ENCODE measurements at places on chromosomes 3 and 15.

- no peak for DNase-seq
These were observed 40.9 kb downstream of the SEMA3G start for GRCh38 chr3:52403955-52404354.

DNA sequence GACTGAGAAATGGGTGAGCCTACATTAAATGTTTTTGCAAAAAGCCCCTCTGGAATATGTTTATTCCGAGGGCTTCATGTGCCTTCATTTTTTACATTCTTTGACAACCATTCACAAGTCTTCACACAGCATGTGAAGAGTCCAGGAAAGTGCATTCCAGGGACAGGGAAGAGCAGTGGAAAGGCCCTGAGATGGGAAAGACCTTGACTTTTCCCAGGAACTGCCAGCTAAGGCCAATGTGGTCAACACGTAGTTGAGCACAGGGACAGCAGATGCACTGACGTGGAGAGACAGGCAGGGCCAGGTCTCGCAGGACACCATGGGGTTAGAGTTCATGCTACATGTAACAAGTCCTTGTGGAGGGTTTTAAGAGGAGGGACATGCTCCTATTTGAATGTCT is 21.7 kb downstream of the SSR3 start:
- no peak for DNase-seq

DNA sequence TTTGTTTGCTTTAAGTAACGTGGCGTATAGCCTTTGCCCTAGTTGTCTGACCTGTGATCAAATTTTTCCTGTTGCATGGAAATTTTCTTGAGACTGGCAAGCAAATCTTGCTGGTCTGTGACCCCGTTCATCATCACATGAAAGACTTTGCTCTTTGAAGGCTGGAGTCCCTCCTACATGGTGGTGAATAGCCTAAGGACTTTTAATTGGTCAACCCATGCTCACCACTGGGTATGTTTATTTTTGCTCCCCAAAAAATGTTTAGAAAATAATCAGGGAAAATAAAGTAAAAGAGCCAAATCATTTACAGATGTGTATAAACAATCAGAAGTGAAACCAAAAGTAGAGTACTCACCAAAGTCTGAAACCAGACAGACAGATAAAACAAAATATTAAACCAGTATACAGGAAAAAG is 1075.3 kb upstream of the ALCAM start:
- no peak for DNase-seq

DNA sequence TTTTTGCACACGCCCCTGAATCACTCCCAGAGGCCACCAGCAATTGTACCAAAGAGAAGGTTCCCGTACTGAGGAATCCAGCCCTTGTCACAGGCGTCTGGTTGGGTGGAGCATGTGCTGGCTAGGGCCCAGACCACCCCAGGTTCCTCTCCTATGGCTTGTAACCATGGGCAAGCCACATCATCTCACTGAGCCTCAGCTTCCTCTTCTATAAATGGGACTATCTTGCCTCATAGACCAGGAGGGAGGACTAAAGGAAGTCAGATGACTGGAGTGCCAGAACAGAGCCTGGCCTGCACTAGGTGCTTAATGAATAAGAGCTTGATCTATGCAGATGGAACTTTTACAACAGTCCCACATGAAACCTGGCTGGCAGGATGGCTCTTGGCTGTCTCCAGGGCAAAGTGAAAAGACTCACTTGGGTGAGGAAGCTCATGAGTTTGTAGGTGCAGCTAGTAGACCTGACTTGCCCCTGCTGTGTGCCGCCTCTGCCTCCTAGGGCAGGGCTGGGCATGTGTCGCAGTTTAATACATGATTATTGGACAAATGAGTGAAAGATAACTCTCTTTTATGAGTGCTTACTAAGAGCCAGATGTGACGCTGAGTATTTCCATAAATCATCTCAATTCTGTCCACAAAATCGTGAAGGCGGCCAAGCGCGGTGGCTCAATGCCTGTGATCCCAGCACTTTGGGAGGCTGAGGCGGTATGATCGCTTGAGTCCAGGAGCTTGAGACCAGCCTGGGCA is 29.3 kb downstream of the CTSH start:
- no peak for DNase-seq

- peak; percentile 19 for DNase-seq
These were observed 43.6 kb upstream of the KY start for GRCh38 chr3:134694466-134694865.

DNA sequence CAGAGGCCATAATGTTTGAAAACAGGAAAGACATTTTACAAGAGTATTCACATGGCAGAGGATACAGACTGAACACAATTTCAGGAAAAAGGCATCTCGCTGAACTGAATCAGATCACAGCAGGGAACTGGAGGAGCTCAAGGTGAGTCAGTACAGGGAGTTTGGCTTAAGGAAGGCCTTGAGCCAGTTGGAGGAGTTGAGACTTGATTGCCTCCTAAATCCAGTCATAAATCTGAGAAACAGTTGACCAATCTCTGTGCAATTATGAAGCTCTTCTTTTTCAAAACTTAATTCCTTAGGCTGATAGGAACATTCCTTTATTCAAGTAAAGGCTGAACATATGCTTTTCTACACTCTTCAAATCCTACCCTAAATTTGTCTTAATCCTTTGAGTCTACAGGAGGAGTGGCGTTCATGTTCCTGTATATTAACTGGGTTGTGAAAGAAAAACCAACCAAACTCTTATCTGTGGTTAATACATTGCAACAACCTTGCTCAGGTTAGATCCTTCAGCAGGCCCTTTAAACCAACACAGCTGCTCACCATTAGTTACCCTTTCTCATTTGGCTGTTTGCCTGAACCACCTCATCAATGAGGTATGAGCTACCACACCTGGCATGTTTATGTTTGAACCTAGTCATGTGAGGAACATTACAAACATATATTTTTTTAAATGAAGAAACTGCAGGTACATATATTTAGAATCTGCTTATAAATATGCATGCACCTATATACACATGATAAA is 404.1 kb upstream of the ATP11B start:
- DNase-seq, result no peak

- DNase-seq, result no peak
These were observed 556.1 kb downstream of the FGF12 start for GRCh38 chr3:192171213-192171612.

DNA sequence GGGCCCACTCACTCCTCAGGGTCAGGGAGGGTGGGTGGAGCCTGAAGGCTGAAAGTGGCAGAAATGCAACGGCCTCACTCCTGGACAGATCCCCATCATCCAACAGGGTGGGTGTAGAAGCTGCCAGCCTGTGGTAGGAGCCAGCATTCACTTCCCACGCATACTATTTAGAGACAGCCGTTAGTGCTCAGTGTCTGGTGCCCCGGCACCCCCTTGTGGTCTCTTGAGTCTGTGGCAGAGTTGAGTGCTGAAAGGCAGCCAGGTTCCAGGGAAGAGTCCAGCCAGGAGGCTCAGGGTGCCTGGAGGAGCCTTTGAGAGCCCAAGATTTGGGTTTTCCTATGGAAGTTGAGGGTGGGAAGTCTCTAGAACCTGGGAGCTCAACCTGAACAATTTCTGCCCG is 2.1 kb upstream of the GNAT1 start:
- peak; percentile 80 for DNase-seq

- no peak for DNase-seq
These were observed 70.0 kb downstream of the NLGN1 start for GRCh38 chr3:173467501-173467900.

DNA sequence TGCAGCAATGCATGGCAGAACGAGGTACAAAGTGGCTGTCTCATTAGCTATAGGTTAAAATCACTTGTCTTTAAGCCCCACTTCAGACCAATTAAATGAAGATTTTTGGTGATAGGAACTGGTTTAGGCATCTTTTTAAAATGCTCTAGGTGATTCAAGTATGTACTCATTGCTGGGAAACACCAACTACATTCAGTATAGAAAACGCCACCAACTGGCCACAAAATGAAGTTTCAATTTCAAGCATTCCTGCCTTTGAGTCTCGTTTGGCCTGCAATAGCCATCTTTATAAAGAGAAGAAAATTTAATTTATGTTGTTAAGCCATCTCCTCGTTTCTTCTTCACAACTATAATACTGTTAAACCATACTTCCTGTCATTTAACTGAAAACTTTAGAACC is 587.9 kb downstream of the GBE1 start:
- DNase-seq, result peak; percentile 14

- no peak for DNase-seq
These were observed 104.5 kb downstream of the SST start for GRCh38 chr3:187565701-187566100.

GRCh38 chr3:27344192-27344591 is 25.0 kb downstream of the NEK10 start:
- DNase-seq, result no peak

- DNase-seq, result no peak
These were observed 11.4 kb upstream of the IGDCC3 start for GRCh38 chr15:65389226-65389625.

DNA sequence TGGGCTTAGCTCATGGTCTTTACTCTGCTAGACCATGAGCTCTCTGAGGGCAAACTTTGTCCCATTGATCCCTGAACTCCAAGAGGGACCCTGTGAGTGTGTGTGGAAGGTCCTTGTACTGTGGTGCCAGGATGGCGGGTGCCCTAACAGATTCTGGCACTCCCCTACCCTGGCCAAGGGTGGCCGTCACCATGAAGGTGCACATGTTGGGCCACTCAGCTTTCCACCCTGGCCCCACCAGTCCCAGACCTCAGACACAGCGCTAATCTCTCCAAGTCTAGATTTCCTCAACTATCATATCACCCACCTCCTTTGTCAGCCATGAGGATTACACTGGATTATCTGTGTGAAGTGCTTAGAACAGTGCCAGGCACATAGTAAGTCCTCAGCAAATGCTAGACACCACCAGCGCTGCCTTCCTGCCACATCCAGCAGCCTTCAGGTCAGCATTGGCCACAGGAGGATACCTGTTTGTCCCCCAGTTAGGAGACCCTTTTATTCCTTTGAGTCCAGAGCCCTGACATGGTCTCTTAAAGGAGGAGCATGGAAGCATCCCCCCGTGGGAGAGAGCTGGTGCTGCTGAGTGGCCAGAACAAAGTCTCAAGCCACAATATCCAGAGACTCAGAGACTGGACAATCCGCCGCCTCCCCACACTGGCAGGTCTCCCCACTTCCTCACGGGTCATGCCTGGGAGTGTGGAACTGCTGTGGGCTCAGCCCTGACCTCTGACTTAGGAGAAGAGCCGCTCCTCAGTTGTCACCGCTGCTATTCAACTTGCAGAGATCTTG is 44.5 kb upstream of the SLCO2A1 start:
- DNase-seq, result no peak

DNA sequence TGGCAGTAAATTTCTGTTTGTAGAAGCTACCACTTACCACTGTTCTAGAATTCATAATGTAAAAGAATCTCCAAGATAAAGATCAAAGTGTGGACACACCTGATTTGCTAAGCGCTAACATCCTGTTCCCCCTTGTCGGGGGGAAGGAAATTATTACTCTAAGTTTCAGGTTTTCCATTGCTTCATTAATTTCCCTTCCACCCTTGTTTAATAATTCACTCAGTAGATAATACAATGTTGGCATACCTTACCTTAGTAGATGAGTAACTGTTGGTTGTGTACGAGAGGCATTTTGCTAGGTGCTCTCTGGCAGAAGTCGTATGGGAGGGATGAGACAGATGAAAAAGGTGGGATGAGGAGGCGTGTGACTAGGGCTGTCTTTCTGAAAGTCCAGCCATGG is 641.2 kb upstream of the ARRDC4 start:
- no peak for DNase-seq

- no peak for DNase-seq
These were observed 3.8 kb downstream of the SKOR1 start for GRCh38 chr15:67828969-67829646.

Data from iPS-NIHi11 (cell line).